ENCODE measurements at places on chromosomes 6 and 20.
A peak's percentile ranks its signal among the peaks of the same experiment; 100 is the strongest.

DNA sequence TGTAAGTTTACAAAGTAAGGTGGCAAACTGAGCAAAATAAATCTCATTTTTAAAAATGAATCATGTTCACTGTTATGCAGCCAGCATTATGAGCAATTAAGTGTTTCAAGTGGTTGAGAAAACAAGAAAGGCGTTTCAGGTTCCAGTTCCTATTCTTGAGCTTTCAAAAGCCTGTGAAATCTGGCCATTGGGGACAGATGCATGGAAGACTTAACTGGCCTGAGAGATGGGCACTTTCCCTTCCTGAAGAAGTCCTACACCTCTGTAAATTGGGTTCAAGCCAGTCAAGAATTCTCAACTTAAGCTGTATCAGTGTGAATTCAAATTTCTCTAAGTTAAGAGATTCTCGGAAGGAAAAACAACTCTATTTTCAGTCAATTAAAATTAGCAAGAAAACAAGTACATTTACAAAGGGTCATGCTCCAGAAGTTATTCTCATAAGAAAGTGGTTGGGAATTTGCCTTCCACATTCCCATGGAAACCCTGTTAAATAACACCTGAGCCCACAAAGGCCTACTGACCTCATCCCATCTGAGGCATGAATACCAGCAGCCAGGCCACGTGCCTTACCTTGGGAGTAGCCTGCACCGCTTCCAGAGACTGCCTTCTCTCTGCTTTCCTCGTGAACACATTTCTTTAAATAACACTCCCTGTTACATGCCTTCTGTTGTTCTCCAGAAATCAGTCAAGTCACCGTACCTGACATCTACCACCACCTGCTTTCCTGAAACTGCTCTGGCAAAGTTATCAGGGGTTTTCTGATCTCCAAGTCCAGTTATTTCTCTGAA lies 19.4 kb downstream of the MAP3K5 start:
- no peak for DNase-seq

DNA sequence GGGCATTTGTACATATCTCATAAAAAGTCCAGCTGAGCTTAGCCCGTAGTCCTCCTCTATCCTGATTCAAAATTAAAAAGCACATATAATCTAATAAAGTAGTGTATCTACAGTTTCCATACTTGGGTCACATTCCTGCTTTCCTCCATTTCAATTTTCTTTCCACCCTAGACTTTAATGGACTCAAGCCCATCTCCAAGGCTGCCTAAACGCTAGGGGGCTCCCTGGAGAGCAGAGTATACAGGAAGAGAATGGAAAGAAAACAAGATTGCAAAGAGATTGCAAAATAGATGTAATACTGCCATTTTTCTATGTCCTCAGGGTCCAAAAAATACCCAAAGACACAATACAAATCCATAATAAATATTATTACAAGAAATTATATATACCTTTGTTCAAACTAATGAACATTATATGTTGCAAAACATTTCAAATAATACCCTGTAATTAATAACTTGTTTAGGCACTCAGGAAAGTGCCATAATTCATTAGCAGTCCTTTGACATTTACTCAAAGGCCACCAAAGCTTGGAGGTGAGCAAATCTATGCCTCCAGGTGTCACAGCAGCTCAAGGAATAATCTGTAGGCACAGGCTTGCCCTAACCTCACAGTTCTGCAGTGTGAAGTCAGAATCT lies 2.4 kb upstream of the MCM3 start:
- DNase-seq = peak; percentile 82

DNA sequence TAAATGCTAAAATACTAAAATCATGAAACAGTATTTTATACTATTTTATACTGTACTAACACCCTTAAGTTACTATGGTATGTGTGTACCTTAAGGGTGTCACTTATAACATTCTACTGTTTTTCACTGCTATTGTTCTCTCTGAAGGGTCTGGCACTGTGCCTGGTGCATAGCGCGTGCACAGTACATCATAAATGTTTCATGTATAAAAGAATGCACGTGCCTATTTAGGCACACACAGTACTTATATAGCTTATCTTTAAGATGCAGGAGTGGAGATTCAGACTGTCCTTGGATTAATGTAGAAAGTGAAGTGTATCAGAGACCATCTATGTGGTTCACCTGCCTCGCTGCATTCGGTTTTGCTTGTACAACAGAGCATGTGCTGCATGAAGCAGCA lies 64.0 kb upstream of the SGK1 start:
- DNase-seq = no peak

DNA sequence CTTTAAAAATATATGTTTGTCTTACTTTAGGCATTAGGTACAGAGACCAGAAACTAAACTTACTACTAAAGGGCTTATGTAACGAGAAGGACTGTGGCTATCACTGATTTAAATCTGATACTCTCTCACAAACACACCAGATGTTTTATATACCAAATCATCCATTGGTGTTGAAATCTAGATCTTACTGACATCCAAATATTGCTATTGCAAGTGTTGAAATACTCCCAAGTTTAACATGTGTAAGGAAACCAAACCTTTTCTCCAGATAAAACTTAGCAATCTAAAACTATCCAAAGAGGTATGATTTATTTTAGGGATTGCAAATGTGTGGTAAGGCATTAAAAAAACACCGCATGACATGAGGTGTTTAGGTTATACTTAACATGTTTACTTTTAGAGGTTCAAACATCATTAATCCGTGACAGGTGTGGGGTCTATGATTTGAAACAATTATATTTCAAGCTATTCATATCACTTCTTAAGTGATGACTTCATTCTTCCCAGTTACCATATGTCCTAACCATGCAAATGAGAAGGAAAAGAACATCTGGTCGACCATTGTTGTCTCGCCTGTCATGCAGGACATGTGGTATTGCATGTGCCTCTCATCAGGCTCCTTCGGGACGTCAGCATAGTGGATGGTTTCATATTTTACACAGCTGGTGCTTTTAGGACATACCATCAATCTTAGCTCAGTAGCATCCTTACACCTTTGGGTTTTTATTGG lies 168.3 kb upstream of the SPACA1 start:
- no peak for DNase-seq

- no peak for DNase-seq
Measured at GRCh38 chr20:32858189-32858588, 534 bp upstream of the EFCAB8 start.

DNA sequence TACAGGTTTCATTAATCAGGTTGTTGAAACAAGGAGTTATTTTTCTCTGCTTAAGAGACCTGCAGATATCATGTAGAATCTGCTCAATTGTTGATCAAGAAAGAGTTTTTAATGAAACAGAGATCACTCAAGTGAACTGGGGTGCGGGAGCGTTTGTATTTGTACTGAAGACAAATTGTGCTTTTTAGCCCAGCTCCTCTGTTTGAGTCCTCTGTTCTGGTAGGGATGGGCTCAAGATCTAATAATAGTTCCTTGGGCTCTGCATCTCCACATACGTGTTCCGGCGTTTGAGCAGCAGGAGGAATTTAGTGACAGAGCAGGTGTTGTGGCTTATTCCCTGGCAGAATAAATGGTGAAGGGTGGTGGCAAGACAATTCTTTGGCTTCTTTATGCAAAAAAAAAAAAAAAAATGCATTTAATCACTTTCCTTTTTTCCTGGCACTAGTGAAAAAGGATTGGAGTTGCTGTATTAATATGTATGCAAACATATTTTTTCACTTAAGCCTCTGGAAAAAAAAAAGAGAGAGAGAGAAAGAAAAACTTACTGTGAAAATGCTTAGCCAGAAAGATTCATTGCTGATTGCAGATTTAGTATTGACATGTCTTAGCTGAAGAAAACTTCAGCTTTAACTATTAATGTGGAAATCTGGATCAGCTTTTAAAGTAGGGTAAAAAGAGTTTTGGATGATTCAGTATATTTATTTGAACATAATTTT lies 4.0 kb downstream of the CITED2 start:
- DNase-seq = no peak

DNA sequence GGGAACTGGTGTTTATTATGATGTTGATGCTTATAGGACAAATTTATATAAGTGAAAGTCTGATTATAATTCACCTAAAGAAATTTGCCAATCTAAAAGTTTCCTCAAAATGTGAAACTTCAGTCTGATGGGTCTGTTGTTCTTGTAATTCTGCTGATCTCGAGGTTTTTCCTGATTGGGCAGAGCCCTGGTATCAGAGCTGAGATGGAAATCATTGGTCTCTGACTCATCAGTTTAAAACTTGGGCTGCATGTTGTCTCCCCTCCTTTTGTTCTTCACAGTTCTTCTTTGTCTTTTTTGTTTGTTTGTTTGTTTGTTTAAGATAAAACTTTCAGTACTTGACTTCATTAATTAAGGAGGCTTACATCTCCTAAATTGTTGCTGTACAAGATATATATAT lies 5.9 kb downstream of the SMAP1 start:
- no peak for DNase-seq

DNA sequence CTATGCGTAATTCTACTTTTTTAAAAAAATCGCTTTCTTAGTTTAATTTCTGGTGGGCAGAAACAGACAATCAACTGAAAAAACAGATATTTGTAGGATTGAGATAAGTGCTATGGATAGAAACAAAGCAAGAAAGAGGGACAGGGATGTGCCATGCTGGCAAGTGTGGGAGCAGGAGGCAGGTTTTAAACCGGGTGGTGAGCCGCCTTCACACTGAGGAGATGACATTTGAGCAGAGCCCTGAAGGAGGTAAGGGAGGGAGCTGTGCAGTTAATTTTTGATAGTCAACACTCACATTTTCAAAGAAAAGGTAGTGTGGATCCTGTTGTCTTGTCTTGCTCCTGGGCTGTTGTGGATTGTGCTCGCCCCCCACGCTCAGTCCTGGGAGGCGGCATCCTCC lies 46.8 kb upstream of the TMEM217 start:
- no peak for DNase-seq

DNA sequence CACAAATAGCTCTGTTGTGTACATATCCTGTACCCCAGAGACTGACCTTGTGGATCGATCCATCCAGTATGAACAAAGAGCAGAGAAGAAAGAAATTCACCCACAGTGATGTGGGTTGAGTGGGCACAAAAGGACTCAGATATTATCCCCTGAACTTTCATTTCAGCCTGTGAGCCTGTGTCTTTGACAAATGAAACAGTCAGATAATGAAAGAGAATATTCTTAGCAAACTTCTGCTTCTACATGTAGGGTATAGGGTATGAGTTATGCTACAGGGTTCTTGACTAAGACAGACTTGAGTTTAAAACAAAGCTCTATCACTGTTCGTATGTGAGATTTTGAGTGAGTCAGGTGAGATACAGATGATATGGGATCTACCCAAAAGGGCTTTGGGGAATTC lies 359.7 kb downstream of the MAFB start:
- DNase-seq = no peak

GRCh38 chr20:62400541-62400940 lies 6.5 kb downstream of the CABLES2 start:
- DNase-seq = no peak

- no peak for DNase-seq
Measured at GRCh38 chr20:24470746-24471582, 1.5 kb downstream of the SYNDIG1 start.

DNA sequence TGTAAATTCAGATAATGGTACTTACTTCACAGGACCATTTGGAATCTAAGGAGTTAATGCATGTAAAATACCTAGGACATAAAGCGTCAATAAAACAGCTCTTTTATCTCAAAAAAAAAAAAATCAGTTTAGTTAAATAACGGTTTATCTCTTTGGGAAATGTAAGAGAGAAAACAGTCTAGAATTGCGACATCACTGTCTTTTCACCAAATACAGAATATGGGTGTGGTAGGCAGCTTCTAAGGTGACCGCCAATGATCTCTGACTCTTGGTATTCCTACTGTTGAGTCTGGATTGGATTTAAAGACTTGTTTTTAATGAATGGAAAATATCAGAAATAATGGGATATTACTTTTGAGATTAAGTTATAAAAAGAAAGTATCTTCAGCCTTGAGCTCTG lies 111.5 kb downstream of the EYS start:
- no peak for DNase-seq

GRCh38 chr6:35508542-35508941 lies 4.2 kb downstream of the TULP1 start:
- DNase-seq = no peak

- no peak for DNase-seq
Measured at GRCh38 chr6:144737998-144738397, 452.9 kb downstream of the UTRN start.

DNA sequence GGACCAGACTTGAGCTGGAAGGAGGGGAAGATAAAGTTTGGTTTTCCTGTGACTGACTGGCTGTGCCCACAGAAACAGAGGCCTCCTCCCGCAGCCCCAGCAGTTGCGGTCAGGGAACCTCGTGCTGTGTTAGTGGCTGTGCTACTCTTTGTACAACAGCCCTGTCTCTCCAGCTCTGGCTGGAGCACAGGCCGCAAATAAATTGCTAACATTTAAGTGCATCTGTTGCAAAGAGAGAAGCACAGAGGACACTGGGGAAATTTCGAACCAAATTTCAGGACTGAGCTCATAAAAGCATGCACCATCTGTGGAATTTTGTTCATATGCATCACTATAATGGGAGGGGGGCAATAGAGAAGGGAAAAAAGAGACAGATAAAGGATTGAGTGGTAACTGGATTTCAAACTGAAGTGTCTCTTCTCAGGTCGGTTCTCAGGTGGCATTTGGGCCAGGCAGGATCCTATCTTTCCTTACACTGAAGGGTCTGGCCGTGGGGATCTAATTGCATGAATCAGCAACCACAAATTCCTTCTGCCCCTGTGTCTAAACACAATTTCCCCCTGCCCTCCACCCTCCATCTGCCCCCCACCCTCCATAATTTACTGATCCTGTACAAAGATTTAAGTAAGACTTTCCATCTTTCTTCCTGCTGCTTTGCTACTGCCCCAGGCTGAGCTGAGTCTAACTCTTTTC lies 88.9 kb upstream of the ATXN1 start:
- no peak for DNase-seq

DNA sequence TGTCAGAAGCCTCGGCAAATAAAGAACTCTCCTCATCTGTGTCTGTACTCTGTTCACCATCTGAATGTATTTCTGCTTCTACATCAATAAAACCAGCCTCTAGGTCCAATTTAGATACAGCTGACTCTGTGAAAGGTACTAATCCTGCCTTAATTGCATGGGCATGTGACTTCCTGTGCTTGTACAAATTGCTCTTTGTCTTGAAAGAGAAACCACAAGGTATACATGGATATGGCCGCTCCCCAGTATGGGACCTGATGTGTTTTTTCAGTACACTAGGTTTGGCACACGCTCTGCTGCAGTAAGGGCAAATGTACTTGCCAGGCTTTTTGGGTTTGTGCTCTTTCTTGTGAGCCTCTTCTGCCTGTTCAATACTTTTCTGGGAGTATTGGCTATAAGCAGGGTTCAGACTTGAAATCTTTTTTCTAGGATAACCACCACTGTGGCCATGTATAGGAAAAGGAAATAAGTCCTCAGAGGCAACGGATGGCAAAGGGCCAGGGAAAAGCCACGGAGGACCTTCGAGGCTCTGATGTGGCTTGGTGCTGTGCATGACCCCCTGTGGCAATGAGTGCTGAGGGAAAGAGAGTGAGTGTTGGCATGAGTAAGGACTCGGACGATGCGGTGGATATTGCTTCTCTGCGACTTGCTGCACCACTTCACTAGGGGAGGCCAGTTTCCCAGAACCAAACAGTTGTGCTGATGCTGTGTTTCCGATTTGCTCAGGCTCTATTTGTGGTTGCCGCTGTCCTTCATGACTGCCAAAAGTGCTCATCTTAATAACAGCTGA lies 170.9 kb downstream of the HIVEP2 start:
- no peak for DNase-seq

- DNase-seq = no peak
Measured at GRCh38 chr6:1597121-1597744, 12.5 kb upstream of the FOXC1 start.

Data from stimulated activated CD8-positive, alpha-beta memory T cell treated with anti-CD3 and anti-CD28 coated beads, Interleukin-4, amount 100 ng/mL, for 48 hours (primary cell).